ENCODE measurements at places on chromosomes 2 and 18.

- DNase-seq: no peak
These were observed at the start of gene TMEM182 for GRCh38 chr2:102761763-102762162. TMEM182 (plus strand) TSS chr2:102762031; CDS start chr2:102762218, 187 bp downstream.

- DNase-seq: no peak
These were observed 969.7 kb downstream of the DSC3 start for GRCh38 chr18:30072609-30073385.

DNA sequence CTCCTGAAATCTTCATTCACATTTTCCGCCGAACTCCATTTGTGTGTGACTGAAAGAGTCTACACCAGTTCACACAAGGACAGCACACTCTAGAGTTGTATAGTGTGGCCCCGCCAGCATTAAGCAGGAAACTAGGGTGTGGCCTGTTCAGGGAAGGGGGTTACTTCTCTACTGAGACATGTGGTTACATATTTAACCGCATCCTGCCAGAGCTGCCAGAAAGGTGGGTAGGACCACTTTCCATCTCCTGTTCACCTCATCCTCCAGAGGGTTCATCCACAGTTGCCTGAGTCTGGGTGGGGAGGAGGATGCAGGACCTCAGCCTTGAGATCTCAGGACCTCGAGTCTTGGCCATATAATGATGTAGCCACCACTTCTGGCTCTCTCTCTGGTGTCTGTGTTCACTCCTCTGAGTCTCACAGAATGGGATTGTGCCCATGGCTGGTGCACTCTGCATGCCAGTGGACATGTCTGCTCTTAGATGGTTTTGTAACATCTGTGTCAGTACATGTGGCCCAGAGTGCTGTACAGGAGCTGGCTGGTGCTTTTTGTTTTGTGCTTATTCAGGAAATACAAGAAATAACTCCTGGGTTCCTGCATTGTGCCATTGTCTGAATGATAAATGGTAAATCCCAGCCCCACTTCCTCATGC, 7.7 kb upstream of the SP140L start:
- peak; percentile 44 for DNase-seq

- no peak for DNase-seq
These were observed 90.9 kb upstream of the CXCR4 start for GRCh38 chr2:136208682-136209420.

- no peak for DNase-seq
These were observed 17.7 kb upstream of the NFE2L2 start for GRCh38 chr2:177282181-177282641.

DNA sequence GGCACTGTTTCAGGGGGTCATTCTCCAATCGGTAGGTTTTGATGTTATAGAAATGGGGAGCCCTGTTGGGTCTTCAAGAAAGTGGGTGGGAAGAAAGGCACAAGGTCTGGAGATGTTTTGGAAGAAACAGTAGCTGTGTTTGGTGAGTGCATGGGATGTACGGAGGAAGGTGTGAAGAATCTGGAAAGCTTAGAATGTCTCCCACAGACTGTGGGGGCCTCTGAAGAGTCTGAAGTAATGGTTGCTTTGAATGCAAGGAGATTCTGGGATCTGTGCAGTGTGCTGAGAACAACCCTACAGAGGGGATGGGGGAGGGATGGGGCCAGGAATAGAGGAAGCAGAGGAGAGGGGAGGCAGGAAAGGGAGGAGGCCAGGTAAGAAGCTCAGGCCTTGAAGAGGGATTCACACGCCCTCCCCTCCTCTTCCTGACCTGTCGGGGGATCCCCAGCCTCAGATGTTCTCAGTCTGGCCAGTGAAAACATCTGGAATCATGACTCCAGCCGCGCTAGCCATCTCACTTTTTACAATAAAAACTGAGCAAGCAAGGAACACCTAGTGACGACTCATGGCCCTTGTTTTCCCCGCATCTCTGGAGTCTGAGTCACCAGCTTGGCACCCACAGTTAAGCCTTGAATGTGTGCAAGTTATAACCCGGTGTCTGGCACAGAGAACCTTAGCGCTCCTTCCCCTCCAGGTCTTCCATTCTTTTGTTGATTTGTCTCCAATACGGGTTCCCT, 74.2 kb downstream of the SH3BP4 start:
- DNase-seq: no peak

- no peak for DNase-seq
These were observed 12.3 kb upstream of the TEX51 start for GRCh38 chr2:126886211-126886915.

DNA sequence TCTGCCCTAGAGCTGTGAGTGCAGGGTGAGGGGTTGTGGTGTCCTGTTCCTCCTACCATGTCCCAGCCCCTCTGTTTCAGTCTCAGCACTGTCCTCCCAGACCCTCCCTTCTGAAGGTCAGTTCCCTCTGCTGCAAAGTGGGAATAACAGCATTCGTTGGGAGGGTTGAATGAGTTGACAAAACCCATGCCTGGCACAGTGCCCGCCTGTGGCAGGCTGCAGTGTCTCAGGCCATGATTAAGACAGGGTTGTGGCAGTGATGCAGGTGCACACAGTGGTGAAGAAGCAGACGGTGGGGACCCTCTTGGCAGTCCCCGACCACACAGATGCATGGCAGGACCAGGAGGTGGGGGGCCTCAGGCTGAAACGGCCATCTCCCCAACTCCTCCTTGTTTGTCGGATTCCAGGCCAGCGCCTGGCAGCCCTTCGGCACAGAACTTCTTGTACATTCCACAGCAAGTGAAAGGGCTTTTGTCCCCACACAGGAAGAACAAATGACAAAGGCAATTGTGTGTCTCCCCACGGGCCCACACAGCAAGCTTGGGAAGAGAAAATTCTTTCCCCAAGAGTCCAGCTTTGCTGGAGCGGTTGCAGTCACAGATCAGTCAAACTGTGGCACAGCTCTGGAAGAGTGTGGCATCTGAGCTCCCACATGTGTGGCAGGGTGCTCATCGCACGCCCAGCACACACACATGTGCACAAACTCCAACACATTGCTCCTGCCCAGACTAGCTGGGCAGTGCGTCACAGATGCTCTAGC, 92.0 kb upstream of the MSH2 start:
- DNase-seq: peak; percentile 81

GRCh38 chr2:176157499-176158185, 535 bp downstream of the HOXD3 start:
- no peak for DNase-seq

GRCh38 chr2:144430722-144431391, 89.1 kb downstream of the ZEB2 start:
- no peak for DNase-seq

DNA sequence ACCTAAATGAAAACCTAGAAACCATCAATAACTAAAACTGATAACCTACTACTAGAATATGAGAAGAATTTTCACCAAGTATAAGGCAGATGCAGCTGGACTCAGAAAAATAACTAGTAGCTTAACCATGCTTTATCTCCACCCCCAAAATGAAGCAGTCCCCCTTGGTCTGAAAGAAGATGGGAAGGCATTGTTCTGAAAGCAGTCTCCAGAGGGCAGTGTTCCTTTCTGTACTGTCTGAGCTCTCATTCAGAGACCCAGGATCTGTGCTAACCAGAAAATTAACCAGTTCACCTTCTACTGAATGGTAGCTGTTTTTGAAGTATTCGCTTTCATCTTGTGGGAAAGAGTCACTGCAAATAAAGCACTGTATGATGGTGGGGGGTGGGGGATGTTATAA, 273.0 kb downstream of the PDE11A start:
- DNase-seq: peak; percentile 18

DNA sequence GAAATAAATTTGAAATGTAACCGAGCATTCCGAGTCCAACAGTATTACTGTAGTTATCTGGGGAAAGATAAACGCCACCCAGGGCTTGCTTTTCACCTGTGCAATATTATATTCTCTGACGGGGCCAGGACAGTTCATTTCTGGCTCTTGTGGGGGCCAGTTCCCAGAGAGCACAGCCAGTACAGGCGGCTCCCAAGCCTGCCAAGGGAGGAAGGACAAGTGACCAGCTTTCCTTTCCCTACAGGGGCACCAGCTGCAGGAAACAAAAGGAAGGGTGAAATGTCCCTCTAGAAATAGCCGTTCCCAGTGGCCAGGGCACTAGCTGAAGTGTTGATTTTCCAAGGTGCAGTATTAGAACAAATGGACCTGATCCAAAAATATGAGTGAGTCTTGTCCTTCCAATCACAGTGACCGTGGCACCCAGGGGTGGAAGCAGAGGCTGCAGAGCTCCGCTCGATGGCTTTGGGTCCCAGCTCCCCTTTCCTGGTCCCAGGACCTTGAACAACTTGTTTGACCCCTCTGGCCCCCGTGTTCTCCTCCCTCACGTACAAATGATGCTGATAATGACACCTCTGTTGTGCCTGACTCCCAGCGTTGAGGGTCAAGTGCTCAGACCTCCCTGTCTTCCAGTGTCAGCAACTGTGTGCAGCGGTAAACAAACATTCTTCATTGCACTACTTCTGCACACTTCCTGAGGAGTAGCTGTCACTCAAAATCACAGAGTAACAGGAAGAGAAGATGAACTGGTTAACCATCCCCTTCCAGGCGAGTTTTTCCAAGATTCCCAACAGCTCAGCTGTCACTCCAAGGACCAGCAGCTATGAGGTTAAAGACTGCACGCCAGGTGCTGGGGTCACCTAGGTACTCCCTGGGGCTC, 40.9 kb downstream of the GYPC start:
- no peak for DNase-seq

- DNase-seq: no peak
These were observed 51.4 kb downstream of the BCL2 start for GRCh38 chr18:63267975-63268721.

- DNase-seq: no peak
These were observed 46.5 kb downstream of the ATIC start for GRCh38 chr2:215358312-215358845.

Data from hematopoietic multipotent progenitor cell (in vitro differentiated cells).